ENCODE measurements at places on chromosomes 2 and 18.

DNA sequence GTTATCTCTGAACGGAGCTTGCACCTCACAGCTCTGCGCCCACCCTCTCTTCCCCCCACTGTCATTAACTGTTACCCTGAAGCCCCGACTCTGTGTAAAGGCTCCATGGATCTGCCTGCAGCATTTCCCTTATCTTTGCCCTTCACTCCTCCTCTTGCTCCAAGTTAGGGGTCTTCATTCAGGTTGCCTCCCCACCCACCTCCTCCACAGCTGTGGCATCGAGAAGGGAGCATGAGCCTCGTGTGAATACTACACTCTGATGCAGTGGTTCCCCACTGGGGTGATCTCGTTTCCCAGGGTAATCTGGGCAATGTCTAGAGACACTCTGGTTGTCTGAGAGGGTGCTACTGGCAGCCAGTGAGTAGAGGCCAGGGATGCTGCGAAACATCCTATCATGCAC, 51.4 kb downstream of the REEP1 start:
- DNase-seq: no peak

GRCh38 chr2:197286805-197287595, 23.6 kb downstream of the ANKRD44 start:
- no peak for DNase-seq

- DNase-seq: no peak
Measured at GRCh38 chr18:79904357-79905147, 46.9 kb downstream of the SLC66A2 start.

GRCh38 chr2:101793277-101793969, 95.9 kb downstream of the MAP4K4 start:
- DNase-seq: no peak

DNA sequence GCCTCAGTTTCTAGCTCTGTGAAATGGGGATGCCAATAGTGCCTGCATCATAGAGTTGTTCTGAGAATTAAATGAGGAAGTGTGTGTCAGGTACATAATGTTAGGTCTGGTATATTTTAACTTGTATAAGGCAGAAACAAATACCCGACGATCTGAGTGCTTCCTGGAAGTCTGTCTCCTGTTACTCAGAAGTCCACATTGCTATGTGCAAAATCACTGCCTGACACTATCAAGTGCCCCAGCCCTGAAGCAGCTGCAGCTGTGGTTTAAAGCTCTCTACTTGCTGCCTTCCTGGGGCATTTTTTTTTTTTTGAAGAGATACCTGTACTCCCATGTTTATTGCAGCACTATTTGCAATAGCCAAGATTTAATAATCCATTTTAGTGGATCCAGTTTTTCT, 125.3 kb downstream of the SLC4A3 start:
- no peak for DNase-seq

DNA sequence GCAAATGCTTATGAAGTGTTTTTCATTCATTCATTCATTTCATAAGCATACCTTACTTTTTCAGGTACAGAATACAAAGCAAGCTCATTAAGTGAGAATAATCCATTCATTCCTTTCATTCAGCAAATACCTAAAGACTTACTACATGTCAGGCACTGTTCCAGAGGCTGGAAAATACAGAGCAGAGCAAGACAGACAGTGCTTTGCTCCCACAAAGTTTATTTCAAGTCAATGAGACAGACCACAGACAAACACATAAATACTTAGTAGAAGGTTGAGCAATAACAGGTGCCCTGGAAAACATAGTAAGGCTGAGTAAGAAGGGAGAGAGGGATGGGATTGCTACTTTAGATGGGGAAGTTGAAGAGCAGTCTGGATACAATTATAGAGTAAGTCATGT, 309.8 kb downstream of the C1D start:
- DNase-seq: no peak
